ENCODE measurements at places on chromosomes 13 and 19.

GRCh38 chr13:58594747-58595600 lies 963.4 kb downstream of the PCDH17 start:
- no peak for DNase-seq

DNA sequence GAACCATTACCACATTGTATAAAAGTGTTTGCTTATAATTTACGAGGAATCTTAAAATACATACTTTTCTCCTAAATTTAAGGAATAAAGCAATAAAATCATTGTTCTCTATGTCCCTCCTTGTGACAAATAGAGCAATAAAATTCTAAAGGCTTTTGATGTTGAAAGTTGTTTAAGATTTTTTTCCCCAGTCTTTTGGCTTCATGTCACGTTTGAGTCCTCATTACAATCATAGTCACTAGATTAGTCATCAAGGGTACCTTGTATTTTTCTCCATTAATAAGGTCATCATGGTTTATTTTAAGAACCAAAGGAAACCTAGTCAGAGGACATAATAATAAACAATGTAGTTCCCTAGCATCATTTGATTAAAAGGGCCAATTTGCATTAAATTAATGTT lies 3.2 kb downstream of the WBP4 start:
- peak; percentile 76 for DNase-seq

GRCh38 chr13:26213982-26214381 lies 8.1 kb downstream of the RNF6 start:
- DNase-seq, result no peak

GRCh38 chr19:33177417-33177979 lies 16.6 kb upstream of the LRP3 start:
- peak; percentile 44 for DNase-seq

- DNase-seq, result no peak
These were observed 14.6 kb downstream of the AKT2 start for GRCh38 chr19:40270362-40271089.

All from kidney capillary endothelial cell (primary cell).